Inflammatory macrophage treated with lipopolysaccharide for 4 hours (primary cell): ENCODE measurements at places on chromosomes 6 and 20.

GRCh38 chr20:38062890-38063289 is 29.3 kb downstream of the RPRD1B start:
- no peak for DNase-seq

GRCh38 chr6:5516036-5516435 is 254.7 kb downstream of the FARS2 start:
- no peak for DNase-seq

DNA sequence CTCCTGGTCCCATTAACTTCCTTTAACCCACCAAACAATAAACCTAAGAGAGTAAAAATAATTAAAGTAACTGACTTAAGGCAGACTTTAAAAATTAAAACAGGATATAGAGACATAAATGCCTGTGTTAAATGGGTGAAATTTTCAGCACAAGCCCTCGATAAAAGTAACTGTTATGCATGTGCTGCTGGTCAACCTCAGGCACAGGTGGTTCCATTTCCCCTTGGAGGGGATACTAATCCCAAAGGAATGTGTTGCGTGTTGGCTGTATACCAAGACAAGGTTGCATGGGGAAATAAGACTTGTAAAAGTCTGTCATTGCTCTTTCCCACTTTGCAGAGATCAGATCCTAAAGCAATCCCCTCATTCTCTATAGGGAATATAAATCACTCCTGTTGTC is 25.8 kb downstream of the HLA-A start:
- DNase-seq: no peak

DNA sequence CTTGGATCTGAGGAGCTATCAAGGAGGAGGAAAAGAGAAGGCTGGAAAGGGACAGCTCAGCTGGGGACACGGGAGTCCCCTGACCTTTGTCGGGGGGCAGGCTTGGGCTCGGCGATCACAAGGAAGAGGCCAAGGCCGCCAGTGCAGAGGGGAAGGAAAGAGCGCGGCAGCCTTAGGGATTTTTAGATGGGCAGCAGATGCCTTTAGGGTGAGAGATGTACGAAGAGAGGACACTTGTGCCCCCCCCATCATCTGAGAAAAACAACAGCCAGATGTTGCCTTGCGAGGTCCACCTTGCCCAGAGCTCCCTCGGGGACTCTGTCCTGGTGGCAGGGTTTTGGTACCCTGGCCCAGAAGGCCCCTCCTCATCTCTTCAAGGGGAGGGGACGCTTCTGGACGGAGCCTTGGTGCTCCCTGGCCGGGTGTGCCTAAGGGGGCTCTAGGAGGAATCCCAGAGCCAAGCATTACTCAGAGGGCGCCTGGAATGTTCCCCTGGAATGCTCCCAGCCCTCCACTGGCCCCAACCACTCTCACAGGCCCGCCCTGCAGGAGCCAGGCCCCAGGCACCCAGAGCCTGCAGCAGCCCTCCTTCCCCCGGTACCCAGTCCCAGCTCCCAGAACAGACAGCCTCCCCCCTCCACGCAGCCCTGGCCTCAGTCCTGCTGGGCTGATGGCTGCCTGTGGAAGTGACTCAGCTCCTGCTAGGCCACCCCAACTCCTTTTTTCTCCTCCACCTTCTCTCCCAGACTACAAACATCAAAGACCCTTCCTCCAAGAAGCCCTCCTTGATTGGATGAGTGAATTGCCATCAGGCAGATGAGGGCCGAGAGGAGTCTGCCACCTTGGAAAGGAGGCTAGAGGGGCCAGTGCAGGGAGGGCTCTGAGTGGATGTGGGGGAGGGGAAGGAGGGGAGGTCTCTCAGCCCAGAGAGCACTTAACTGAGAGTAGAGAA is 1.8 kb downstream of the ADAM33 start:
- DNase-seq: no peak

GRCh38 chr20:48282591-48283228 is 497.4 kb upstream of the SULF2 start:
- no peak for DNase-seq

GRCh38 chr6:257031-257725 is 35.1 kb upstream of the DUSP22 start:
- DNase-seq: peak; percentile 96
